ENCODE measurements at places on chromosomes 7 and 10.

- no peak for DNase-seq
Observed at GRCh38 chr7:35536396-35536826, 158.5 kb downstream of the HERPUD2 start.

DNA sequence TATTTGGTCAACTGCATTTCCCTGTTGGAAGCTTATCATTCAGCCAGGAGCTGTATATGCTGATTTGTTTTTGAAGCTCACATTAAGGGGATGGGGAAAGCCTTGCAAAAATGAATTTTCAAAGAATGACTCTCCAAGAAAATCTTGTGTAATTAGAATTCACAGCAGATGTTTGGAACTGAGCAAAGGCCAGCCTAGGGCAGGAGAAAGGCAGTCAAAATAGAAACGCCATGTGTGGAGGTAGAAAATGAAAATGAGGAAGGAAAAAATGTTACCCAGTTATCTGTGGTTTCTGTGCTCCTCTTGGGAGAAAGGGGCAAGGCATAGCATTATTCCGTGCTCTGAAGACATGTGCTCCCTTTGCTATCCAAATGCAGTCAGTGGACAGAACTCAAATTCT, 93.5 kb downstream of the NRP1 start:
- no peak for DNase-seq

- no peak for DNase-seq
Observed at GRCh38 chr10:23281044-23281433, 63.6 kb downstream of the C10orf67 start.

DNA sequence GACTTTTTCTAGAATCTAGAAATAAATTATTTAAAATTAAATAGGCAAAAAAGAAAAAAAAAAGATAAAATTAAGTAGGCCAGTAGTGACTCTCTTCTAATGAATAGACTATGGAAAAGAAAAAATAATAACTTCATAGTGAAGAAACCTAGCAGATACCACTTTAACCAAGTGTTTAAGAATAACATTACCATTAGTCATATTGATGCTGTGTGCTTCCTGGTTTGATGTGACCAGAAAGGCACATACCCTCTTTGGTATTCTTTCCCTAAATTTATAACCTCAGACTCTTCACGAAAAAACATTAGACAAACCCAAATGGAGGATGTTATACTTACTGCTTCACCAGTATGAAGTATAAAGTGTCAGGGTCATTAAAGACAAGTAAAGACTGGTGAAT, 42.6 kb downstream of the KIF20B start:
- DNase-seq, result no peak

- DNase-seq, result no peak
Observed at GRCh38 chr7:74231232-74231590, 21.4 kb downstream of the LAT2 start.

DNA sequence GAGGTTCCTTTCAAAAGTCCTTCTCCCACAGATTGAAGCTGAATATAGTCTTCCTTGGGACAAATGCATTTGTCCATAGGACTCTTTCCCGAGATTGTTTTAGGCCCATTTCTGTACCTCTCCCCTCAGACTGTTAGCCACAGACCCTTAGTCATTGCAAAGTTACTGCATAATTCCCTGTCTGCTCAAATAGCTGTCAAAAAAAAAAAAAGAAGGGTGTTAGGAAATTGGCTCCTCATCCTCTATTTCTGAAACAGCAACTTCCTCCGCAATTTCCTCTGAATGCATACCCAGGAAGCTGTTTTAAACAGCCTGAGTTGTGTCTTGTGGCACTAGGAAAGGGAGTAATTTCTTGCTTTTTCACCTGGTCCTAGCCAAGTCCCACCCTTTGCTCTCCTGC, 5.4 kb downstream of the LRRC4 start:
- no peak for DNase-seq

GRCh38 chr7:140624392-140625191, 16.0 kb downstream of the DENND2A start:
- no peak for DNase-seq

- DNase-seq, result no peak
Observed at GRCh38 chr10:48768144-48768766, 83.6 kb downstream of the WDFY4 start.

DNA sequence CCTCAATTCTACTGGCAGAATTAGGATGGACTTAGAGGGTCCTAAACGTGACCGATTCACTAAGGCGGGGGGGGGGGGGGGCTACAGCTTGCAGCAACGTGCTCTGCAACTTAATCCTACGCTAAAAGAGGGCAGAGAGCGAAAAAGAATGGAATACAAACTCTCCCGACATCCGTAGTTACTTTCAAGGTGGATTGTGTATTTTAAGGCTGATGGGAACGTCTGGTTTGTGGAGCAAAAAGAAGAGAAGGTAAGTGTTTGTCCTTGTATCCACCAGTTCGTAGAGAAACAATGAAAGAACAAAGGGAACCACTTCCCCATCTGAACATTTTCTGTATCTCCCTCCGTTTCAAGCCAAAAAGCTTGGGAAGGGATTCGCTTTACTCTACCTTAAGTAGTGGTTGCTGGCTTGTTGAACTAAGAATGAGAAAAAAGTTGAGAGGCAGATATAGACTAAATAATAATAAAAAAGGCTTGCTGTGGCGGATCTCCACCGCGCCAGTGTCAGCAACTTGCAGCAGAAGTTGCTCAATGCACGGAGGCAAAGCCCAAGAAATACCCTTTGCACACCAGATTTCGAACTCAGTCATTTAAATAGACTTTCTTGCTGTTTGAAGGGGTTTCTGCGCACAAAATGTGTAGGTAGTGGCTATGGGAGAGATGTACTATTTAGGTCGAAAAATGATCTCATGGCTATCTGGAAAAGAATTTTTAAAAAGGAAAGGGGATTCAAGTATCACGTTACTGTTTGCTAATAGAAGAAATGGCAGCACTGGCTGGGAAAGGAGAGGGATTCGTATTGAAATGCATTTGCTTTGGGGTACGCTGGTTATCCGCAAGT, 736 bp downstream of the SKIDA1 start:
- no peak for DNase-seq

- DNase-seq, result no peak
Observed at GRCh38 chr10:108812906-108813305, 1110.4 kb downstream of the XPNPEP1 start.

DNA sequence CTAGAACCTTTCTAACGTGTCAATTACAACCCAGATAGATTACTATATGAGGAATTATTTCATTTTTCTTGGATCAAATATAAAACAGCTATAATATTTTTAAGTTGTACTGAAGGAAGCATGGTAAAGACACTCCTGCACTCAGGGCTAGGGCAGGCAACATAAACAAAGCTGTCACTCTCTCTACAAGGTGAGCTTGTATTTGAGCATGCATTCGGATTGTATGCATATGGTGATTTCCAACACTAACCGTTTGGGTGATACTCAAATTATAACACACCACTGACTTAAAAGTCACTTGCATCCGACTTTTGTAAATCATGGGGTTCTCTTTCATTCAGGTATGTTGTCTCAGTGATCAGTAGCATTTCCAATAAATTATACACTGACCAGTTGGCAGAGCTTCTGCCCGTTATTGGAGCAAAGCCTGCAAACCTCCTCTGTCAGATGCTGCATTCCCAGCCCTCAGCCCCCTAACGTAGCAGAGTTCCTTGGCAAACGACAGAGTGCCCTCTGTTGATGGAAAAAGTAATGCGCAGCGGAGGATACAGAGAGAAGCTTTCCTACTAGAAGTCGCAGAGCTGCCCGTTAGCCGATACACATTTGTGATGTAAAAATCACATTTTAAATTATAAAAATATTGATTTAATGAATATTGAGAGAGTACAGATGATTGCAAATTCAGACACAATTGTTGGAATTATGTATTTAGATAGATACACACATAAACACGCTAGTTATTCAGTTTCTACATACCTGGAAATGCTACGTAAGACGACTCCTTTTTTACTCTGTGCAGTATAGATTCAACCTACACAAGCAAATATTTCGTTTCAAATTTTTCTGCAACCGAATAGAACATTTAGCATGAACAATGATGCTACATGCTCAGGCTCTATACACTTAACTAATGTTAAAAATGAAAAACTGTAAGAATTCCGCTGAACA, 173.9 kb upstream of the SP4 start:
- DNase-seq, result peak; percentile 10

- no peak for DNase-seq
Observed at GRCh38 chr10:18097524-18097923, 42.7 kb upstream of the CACNB2 start.

GRCh38 chr7:121244120-121244870, 84.5 kb upstream of the WNT16 start:
- DNase-seq, result no peak

DNA sequence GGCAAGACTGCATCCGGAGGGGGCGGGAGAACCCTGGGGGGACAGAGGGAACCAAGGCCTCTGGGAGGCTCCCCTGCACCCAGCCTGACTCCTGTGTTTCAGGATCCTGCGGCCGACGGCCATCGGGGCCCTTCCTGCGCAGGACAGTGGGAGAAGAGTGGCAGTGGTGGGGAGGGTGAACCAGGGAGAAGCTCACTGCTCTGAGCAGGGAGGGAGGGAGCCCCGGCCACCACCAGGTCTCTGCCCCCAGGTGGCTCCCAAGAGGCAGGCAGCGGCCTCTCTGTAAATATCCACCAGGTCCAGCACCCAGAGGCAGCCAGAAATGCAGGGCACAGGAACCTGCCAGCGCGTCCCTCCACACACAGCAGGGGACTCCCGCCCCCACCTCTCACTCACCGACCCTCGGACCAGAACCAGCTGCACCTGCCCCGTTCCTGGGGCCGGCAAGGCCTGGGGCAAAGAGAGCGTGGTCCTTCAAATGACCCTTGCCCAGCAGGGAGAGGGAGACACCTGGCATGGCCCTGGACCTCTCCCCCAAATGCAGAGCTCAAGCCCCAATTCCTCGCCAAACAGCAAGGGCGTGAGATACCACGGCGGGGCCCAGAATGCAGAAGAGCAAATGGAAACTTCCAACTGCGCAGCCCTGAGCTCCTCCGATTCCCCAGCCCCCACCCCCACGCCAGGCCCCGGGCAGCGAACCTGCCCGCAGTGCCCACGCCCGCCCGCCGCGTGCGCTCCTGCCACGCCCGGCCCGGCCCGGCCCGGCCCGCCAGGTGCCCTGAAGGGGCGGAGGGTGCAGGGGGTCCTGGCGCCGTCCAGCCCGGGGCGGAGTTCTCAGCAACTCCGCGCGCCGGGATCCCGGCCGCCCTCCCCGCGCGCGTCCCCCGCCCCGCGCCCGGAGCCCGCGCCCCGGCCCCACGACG, 805 bp downstream of the RASGEF1A start:
- no peak for DNase-seq

DNA sequence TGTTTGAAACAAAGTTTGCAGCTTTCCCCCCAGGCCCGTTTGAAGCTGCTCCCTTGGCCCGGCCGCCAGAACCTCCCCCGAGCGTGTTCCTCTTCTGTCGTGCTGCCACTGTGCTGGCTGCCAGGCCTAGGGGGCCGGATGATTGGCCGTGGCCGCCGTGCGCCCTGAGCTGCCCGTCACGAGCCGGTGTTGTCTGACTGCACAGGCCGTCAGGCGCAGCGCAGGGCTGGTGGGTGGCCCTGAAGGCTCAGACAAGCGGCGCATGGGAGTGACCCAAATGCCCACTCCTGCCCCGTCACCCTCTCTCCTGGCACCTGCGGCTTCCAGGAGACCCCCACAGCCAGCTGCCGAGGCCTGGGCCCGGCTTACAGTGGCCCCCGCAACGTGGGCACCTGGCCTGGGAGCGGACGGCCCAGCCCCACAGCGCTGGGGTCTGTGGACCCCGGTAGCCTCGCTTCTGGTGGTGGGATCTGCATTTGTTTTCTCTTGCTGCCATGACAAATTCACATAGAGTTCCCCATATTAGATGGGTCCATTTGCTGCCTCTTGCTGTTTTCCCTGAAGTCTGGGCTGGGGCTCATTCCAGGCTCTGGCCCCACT, 13.1 kb downstream of the JAKMIP3 start:
- no peak for DNase-seq

GRCh38 chr10:118692872-118693271, 61.9 kb downstream of the CACUL1 start:
- no peak for DNase-seq

GRCh38 chr10:134247-135131, 766 bp upstream of the ZMYND11 start:
- peak; percentile 14 for DNase-seq

- DNase-seq, result no peak
Observed at GRCh38 chr10:82149674-82150073, 274.7 kb downstream of the NRG3 start.

DNA sequence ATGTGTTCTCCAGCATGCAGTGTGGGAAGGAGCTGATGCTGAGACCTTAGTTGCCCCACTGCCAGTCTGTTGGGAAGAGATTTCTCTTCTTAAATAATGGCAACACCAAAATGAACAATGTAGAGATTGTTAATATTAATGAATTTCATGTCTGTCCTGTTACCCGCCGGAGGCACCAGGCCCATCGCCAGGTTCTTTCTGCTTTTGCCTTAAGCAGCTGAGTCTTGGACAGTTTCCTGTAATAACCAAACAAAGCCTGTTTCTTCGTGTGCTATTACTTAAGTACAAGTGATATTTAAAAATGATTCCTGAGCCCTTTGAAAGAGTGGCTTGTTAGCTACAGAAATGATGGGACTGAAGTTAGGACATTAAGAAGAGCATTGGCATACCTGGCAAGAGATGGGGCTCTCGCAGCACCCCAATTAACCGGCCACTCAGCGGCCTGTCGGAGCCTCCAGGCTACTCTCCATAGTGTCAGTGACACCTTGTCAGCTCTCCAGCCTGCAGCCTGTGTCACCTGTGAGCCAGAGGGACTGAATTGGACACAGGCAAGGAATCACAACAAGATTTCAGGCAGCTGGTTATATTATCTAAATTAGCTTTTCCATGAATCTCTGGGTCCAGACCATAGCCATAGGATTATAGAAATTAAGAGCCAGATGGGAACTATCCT, 142.0 kb downstream of the CELF2 start:
- DNase-seq, result no peak

DNA sequence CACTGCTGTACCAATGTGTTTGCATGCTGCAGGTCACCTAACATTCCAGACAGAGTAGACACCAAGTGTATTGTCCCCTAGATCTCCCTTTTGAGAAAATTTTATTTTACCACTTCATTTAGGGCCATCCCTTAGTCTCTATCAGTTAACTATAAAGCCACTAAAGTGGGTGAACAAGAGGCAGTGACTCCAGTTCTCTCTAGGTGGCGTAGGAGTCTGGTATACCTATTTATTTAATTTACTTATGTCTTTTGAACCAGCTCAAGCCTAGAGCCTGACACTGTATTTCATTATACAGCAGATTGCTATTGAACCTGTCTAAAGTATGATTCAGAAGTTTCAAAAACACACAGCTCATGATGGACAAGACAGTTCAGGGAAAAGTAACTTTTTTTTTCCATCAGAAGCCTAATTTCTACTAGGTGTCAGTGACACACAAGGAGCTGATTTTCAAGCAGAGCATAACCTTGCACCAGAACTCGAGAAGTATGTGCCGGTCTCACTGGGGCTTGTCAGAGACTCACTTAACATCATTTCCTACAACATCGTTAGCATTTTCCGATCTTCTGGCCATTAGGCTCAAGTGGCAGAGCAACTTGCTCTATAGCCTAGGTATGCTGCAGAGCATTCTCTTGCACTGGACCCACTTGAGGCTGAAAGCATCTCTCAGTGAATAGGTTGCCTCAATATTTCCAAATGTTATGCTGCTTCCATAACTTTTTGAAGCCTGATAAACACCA, 175.4 kb downstream of the CDC14C start:
- DNase-seq, result no peak

Data from stimulated activated CD4-positive, alpha-beta T cell treated with anti-CD3 and anti-CD28 coated beads, Interleukin-4, amount 100 ng/mL, for 48 hours (primary cell).